ENCODE measurements at places on chromosomes 5 and 9. TPM values are rescaled to one million over a fixed set of nuclear protein-coding genes. Genes with fewer than 3 reads are reported as not detected.
A peak's percentile ranks its signal among the peaks of the same experiment; 100 is the strongest.

The BSPRY gene
- 4.0 TPM for total RNA-seq

The VLDLR gene
- 21.1 TPM for total RNA-seq

The SPINK5 gene
- 47.0 TPM for total RNA-seq

The LRRC26 gene
- not detected for total RNA-seq

The CA9 gene
- total RNA-seq, result not detected

The MAML1 gene
- total RNA-seq, result 32.1 TPM

The HMCN2 gene
- total RNA-seq, result 21.1 TPM

The PCDHA13 gene
- total RNA-seq, result 2.5 TPM

The DIRAS2 gene
- not detected for total RNA-seq

The CAMK2A gene
- total RNA-seq, result 6.9 TPM

The ACOT12 gene
- total RNA-seq, result not detected

DNA sequence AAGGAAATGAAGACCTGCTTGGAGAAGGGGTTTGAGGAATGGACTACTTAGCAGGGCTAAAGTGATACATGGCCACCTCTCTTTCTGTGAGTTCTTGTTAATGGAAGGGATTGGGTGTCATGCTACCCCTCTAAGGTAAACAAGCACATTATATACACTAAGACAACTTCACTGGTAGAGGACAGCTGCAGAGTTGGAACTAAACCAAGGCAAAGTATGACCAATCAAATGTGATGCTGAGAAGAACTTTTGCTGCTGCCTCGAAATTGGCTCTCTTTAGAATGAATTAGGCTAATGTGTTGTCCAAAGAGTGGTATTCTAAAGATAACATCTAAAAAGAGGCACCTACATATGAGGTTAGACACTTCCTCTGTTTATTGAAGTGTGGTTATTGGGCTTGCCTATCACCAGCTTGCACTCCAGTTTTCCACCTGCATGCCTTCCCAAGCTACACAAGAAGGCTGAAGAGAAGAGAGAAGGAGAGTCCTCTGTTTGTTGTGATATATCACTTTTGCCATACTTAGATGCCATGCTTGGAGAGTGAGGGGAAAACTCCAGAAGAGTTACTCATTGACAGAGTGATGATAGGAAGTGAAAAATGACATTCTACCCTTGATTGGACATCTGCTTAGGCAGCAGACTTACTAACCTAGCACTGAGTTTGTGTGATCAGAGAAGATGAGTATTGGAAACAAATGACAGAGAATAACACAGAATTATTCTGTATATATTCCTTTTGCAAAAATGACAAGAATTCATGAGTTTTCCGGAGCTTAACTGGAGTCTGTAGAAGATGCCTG is 536.1 kb downstream of the ZNF608 start:
- no peaks in the 10 kb centered on the region for H3K4me1 ChIP-seq
- no peaks in the 10 kb centered on the region for H3K27me3 ChIP-seq
- ATAC-seq, result no peak
- H3K36me3 ChIP-seq, result no peaks in the 10 kb centered on the region
- no peak overlapping the region for H3K27ac ChIP-seq

- H3K27ac ChIP-seq, result peak overlapping the region; percentile 18
- no peak overlapping the region for H3K4me3 ChIP-seq
- no peaks in the 10 kb centered on the region for H3K36me3 ChIP-seq
Measured at GRCh38 chr5:36373527-36374086, 71.9 kb upstream of the RANBP3L start.

DNA sequence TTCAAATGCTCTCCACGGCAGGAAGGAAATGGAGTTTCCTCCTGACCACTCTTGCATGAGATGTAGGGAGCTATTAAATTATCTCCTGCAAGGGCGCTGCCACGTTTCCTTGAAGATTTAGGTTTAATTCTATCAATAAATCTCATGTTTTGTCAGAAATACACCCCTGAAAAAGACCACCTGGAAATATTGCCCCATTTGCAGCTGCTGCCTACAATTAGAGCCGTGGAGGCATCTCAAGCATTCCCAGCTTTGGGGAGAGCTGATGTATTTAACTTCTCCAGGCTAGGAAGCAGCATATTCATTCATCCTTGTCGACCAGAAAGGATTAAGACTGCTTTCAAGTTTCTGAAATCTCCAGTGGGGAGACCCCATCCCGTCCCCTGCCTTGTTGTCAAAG is 40.5 kb downstream of the CCNJL start:
- H3K27me3 ChIP-seq, result no peaks in the 10 kb centered on the region
- ATAC-seq, result no peak
- no peaks in the 10 kb centered on the region for H3K4me1 ChIP-seq

GRCh38 chr9:36878986-36879982 is 154.8 kb downstream of the PAX5 start:
- ATAC-seq, result no peak
- H3K27me3 ChIP-seq, result peaks cover 38% of the 10 kb centered on the region
- H3K4me3 ChIP-seq, result no peak overlapping the region
- H3K4me1 ChIP-seq, result no peaks in the 10 kb centered on the region
- no peaks in the 10 kb centered on the region for H3K36me3 ChIP-seq

DNA sequence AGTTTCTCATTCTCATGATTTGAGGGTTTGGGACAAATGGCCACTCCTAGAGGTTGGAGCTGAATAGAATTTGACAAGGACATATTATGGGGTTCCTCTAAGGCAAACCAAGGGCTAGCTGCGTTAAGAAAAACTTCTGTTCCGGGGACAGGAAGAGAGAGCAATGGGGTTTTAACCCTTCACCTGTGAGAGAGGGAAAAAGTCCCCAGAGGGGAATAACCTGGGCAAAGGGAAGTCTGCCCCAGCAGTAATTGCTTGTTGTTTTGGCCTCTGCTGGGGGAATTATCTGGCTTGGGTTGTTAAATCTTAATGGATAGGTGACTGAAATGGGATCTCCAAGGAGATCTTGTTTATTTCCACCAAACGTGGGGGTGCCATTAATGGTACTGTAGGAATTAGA is 110.1 kb upstream of the MOCS2 start:
- H3K4me3 ChIP-seq, result no peak overlapping the region
- H3K27ac ChIP-seq, result no peak overlapping the region
- ATAC-seq, result no peak
- no peaks in the 10 kb centered on the region for H3K4me1 ChIP-seq

GRCh38 chr5:35294976-35295375 is 64.7 kb upstream of the PRLR start:
- H3K27me3 ChIP-seq, result no peaks in the 10 kb centered on the region
- H3K4me1 ChIP-seq, result no peaks in the 10 kb centered on the region
- no peak for ATAC-seq
- H3K36me3 ChIP-seq, result no peaks in the 10 kb centered on the region
- H3K4me3 ChIP-seq, result no peak overlapping the region
- no peak overlapping the region for H3K27ac ChIP-seq

DNA sequence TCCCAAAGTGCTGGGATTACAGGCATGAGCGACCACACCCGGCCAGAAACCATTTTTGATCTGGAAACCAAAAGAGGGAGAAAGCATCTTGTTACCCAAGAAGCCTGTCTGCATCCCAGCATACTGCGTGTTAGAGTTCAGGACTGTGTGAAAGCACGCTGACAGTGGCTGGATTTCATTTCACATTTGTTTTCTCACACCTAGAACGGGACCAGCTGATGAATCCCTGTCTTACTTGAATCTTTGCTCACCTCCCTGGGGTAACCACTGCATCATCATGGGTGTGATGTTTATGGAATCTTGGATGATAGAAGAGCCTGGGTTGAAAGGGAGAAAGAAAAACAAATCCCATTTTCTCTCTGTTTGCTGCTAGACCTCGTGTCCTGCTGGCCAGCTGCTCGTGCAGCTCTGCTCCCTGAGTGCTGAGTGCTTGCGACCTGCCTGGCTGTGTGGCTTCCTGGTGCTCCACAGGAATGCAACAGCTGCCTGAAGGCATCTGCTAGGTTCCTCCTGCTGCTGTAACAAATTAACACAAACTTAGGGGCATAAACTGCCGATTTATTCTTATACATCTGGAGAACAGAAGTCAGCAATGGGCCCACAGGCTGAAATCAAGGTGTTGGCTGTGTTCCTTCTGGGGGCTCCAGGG is 378.3 kb upstream of the DAP start:
- peaks cover 6% of the 10 kb centered on the region for H3K27me3 ChIP-seq
- ATAC-seq, result no peak
- H3K27ac ChIP-seq, result no peak overlapping the region
- no peaks in the 10 kb centered on the region for H3K4me1 ChIP-seq
- H3K4me3 ChIP-seq, result no peak overlapping the region

- no peak overlapping the region for H3K27ac ChIP-seq
- peaks cover 31% of the 10 kb centered on the region for H3K27me3 ChIP-seq
- H3K4me3 ChIP-seq, result no peak overlapping the region
- no peaks in the 10 kb centered on the region for H3K4me1 ChIP-seq
Measured at GRCh38 chr5:170576602-170577535, 73.0 kb downstream of the KCNIP1 start.

DNA sequence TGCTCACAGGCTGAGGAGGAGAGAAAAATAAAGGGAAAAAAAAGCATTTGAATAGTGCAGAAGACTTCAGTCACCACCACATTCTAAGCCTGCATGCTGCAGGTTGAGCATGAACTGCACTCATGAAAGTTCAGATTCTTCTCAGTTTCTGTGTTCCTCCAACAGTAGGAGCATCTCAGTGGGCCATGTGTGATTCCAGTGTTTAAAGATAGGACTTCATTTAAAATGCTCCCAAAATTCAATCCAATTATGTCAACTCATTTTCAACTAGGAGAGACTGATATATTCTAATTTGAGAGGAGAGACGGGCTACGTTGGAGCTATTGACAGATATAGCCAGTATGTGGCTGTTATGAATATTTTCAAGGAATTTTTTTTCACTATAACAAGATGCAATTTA is 186.8 kb downstream of the HCN1 start:
- no peak overlapping the region for H3K27ac ChIP-seq
- ATAC-seq, result no peak
- no peaks in the 10 kb centered on the region for H3K36me3 ChIP-seq
- no peak overlapping the region for H3K4me3 ChIP-seq

DNA sequence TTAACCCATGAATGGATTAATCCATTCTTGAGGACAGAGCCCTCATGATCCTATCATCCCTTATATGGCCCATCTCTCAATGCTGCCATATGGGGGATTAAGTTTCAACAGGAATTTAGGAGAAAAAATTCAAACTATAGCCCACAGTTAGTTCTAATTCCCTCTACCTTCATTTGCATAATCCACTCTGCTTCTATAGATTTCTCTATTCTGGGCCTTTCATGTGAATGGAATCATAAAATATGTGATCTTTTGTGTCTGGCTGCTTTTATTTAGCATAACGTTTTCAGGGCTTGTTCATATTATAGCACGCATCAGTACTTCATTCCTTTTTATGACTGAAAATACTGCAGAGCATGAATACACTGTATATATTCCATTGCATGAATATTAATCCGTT is 55.4 kb downstream of the CTSL start:
- no peak overlapping the region for H3K4me3 ChIP-seq
- ATAC-seq, result no peak
- H3K27ac ChIP-seq, result no peak overlapping the region
- H3K27me3 ChIP-seq, result no peaks in the 10 kb centered on the region
- H3K4me1 ChIP-seq, result no peaks in the 10 kb centered on the region
- H3K36me3 ChIP-seq, result no peaks in the 10 kb centered on the region

DNA sequence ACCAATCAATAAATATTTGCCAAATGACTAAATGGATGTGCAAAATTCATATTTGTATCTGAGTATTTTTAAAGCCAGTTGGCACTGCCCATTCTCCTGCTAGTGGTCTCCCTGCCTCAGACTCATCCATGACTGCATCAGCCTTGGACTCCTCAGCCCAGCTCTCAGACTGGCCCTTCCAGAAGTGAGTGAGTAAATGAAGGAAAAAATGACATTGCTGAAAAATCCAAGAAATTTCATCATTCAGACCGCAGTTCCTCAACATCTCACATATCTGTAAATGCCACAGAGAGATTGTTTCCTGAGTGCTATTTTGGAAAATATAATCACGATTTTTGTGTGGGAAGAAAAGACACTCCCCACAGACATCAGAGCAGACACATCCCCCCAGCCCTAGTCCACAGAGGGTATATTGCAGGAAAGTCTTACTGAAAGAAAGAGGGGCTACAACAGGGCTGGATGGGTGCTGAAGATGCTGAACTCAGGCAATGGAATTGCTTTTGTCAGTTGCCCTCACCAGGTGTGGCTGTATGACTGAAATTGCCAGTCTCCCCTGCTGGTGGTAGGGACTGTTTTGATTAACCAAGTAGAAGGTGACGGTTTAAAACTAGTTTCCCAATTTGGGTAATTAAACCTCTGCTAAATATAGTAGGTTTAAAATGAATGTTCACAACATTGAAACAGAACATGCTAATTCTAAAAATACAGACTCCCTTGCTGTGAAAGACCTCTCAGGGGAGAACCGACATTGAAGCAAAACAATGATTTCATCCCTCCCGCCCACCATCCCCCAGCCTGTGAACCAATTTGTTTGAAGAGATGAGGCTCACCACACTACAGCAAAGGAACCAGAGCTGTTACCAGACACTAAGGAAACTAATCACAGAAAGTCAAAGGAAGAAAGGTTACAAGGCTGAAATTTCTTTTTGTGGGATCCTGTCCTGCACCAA is 158.8 kb downstream of the DEPDC1B start:
- H3K27me3 ChIP-seq, result no peaks in the 10 kb centered on the region
- peaks cover 18% of the 10 kb centered on the region for H3K4me1 ChIP-seq
- H3K4me3 ChIP-seq, result no peak overlapping the region
- H3K36me3 ChIP-seq, result no peaks in the 10 kb centered on the region
- H3K27ac ChIP-seq, result peak overlapping the region; percentile 66
- no peak for ATAC-seq

- H3K27ac ChIP-seq, result no peak overlapping the region
- no peaks in the 10 kb centered on the region for H3K36me3 ChIP-seq
- no peak for ATAC-seq
- H3K4me3 ChIP-seq, result no peak overlapping the region
- no peaks in the 10 kb centered on the region for H3K4me1 ChIP-seq
Measured at GRCh38 chr5:179137016-179137642, 77.0 kb downstream of the ZNF354C start.

DNA sequence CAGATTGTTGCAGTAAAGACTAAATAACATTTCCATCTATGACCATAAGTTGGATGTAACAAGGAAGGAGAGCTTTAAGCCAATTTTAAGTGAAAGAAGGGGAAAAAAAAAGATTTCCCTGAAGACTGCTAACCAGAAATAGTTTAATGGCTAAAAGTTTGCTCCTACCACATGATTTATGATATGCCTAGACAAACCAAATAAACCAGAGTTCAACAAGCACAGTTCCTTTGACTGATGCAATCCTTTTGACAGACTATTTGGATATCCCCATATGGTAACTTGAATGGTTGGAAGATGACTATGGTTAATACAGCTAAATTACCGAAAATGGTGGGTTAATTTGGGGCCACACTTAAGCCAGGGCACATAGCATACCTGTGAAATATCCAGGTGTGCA is 338.5 kb downstream of the CETN3 start:
- no peaks in the 10 kb centered on the region for H3K4me1 ChIP-seq
- ATAC-seq, result no peak
- no peaks in the 10 kb centered on the region for H3K27me3 ChIP-seq
- H3K36me3 ChIP-seq, result no peaks in the 10 kb centered on the region

GRCh38 chr9:31314241-31314640 is 1070.2 kb upstream of the ACO1 start:
- ATAC-seq, result no peak
- H3K36me3 ChIP-seq, result no peaks in the 10 kb centered on the region
- no peak overlapping the region for H3K4me3 ChIP-seq
- no peak overlapping the region for H3K27ac ChIP-seq
- H3K27me3 ChIP-seq, result no peaks in the 10 kb centered on the region

GRCh38 chr9:34869390-34869789 is 88.7 kb upstream of the PHF24 start:
- no peak for ATAC-seq
- H3K27ac ChIP-seq, result no peak overlapping the region
- no peaks in the 10 kb centered on the region for H3K4me1 ChIP-seq
- no peaks in the 10 kb centered on the region for H3K27me3 ChIP-seq

GRCh38 chr9:134007150-134007549 is 15.0 kb upstream of the VAV2 start:
- ATAC-seq, result no peak
- no peak overlapping the region for H3K27ac ChIP-seq
- H3K27me3 ChIP-seq, result peaks cover 17% of the 10 kb centered on the region

Data from gastroesophageal sphincter (tissue), 4 donors.